ENCODE measurements at places on chromosomes 11 and 22.

GRCh38 chr11:12842933-12843636 is 166.0 kb upstream of the RASSF10 start:
- DNase-seq, result no peak

DNA sequence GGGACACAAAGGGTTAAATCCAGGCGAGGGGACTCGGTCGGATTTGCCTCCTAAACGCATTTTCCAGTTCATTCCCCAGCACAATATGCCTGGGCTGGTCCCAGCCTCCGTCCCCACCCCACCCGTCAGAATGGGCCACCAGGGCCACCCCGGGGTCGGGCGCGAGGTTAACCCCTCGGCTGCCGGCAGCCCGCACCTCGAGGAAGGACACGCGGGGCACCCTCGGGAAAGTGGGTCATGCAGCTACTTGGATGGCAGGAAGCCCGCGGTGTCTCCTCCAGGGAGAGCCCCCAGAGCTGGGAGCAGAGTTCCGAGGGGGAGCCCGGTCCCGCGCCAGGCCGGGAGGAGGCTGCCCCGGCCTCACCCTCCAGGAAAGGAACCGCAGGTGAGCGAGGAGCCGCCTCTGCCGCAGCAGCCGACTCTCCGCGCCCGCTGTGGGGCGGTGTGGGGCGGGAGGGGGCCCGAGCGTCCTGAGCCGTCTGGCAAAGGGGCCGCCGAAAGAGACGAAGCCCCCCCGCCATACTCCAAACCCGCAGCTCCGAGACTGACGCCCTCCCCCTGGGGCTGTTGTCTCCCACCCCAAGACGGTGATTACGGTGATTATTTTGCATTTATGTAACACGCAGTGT is 1.4 kb downstream of the NECTIN1 start:
- no peak for DNase-seq

- no peak for DNase-seq
Measured at GRCh38 chr22:36552289-36552688, 23.3 kb upstream of the EIF3D start.

GRCh38 chr11:64131683-64132190 is 34.2 kb downstream of the MACROD1 start:
- no peak for DNase-seq

- no peak for DNase-seq
Measured at GRCh38 chr22:32613773-32614392, 139.3 kb downstream of the FBXO7 start.

DNA sequence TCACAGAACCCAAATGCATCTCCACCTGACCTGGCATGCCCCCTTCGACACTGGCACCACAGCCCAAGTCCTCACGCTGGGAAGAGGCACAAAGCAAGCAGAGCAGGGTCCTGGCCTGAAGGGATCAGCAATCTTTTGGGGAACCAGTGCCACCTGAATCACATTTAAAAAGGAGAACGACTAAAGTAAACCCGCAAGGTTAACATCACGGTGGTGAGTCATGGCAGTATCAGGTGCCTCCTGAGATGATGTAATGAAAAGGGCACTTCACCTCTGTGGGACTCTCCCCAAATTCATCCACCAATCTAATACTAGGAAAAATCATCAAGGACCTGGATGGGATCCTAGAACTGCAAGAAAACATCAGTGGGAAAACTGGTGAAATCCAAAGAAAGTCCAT is 44.9 kb downstream of the PACSIN2 start:
- DNase-seq, result no peak

DNA sequence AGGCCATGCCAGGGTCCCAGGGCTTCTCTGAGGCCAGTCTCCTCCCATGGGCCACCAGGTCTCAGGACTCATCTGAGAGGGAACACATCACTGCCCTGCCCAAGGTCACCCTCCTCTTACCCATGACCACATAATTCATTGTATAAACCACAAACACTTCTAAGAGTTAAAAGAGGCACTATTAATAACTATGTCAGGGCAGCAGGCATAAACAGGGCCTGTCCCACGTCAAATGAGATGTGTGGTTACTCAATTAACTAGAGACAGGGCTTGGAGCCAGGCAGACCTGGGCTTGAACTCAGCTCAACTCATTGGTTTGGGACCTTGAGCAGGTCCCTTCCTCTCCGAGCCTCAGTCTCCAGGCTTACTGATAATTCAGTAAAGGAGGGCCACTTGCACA is 33.1 kb downstream of the ARAP1 start:
- no peak for DNase-seq

DNA sequence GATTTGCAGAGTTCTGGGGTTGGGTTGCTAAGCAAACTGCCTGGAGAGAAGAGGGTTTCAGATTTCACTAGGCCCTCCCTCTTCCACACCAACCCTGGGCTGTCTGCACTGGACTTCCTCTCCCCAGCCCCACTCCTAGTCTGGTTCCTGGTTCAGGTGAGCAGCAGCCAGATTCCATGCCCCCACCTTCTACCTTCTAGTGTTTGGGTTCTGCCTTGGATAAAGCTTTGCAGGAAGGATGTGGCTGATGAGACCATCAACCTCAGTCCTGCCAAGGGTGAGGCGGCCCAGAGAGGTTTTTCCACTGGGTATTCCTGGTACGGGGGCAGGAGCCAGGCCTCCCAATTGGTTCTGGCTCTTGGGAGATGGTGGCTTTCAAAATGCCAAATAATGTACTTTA is 68.3 kb downstream of the BCR start:
- no peak for DNase-seq

DNA sequence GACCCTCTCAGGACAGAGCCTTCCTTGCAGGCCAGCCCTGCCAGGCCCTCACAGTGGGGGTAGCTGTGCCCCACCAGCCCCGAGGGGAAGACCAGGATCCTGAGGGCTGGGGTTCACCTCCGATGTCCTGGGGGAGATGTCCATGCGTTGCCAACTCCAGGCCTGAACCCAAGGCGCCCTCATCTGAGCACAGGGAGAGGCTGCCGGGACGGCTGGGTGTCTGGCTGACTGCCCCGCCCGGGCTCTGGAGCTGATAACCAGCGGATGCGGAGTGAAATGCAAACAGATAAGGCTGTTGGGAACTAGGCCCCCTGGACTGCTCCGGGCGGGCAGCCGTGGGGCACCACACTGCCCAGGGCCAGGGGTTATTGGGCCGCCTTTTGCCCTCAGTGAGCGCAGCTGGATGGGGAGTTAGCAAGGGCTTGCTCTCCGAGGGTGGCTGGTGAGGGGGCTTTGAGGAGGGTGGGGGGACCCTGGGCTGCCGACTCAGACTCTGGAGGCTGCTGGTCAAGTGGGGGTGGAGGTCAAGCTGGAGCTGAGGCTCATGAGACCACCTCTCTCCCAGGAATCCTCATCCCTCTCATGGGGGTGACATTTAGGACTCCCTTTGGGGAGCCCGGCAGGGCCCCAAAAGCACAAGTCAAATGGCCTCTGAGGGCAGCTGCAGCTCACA is 5.6 kb upstream of the MUC6 start:
- no peak for DNase-seq

DNA sequence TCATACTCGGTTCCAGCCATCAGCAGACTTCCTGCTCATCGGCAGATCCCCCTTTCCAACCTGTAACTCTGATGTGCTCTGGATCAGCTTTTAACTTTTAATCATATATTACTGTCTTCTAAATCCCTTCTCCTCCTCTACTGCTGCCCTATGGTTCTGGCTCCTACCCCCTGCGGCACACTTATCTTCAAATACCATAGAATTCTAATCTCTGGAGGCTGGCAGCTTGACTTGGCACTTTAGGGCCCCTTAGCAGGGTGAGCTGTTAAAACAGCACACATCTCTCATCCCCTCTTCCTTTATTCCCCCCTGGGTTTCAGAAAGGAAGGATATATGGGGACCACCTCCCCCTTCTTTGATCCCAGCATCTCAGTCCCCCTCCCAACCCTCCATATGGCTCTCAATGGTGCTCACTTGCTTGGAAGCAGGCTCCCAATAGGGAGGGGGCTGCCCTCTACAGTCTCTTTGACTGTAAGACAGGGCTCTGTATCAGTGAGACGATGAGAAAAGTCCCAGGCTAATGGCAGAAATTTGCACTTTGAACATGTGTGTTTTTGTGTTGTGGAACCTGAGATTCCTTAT is 4.4 kb upstream of the CNTF start:
- DNase-seq, result no peak

DNA sequence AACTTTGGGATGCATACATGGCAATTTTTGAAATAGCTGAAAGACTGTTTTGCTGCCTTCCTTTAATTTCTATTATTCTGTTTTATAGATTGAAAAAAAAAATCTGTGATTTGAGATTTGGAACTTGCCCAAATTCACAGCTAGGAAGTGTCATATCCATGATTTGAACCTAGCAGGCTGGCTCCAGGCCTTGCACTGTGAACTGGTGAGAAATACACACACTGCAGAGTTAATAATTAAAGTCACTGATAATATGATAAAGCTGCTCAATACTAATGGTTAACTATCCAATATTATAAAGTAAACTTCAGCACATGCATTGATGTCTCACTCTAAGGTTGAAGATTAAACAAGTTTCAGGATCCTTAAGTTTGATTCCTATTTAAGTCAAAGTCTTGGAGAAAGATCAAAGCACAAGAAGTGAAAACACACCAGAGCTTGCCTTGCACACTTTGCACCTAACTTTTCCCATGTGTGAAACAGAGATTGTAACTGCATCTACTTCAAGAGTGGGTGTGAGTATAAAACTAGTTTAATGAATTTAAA is 150.6 kb upstream of the CCDC179 start:
- no peak for DNase-seq
